ENCODE measurements at places on chromosomes 7 and 10. TPM values are rescaled to one million over a fixed set of nuclear protein-coding genes. Genes with fewer than 3 reads are reported as not detected.

The MRM2 gene
- 25.6 TPM for polyA plus RNA-seq

The CUBN gene
- 31.6 TPM for polyA plus RNA-seq

The AVL9 gene
- 7.9 TPM for polyA plus RNA-seq

The PRRT4 gene
- polyA plus RNA-seq, result not detected

The FAM131B gene
- 0.19 TPM for polyA plus RNA-seq

The UNCX gene
- 1.4 TPM for polyA plus RNA-seq

The SUMF2 gene
- 175 TPM for polyA plus RNA-seq

The C10orf88 gene
- 4.3 TPM for polyA plus RNA-seq

The STEAP4 gene
- polyA plus RNA-seq, result 3.4 TPM

The HERC4 gene
- polyA plus RNA-seq, result 13.3 TPM

The LHFPL3 gene
- polyA plus RNA-seq, result not detected

Data from kidney (tissue), 22 donors.